Small intestine (tissue), 16 donors: ENCODE measurements at places on chromosomes 12 and 14. TPM values are rescaled to one million over a fixed set of nuclear protein-coding genes. Genes with fewer than 3 reads are reported as not detected.

The SLCO1C1 gene
- polyA plus RNA-seq = not detected

The SLC10A1 gene
- polyA plus RNA-seq = not detected

The TCL1B gene
- not detected for polyA plus RNA-seq

The OVCH1 gene
- polyA plus RNA-seq = not detected

The ANKS1B gene
- polyA plus RNA-seq = not detected

The CLEC4A gene
- 4.0 TPM for polyA plus RNA-seq

The ADCY4 gene
- 3.4 TPM for polyA plus RNA-seq

The RARG gene
- 7.1 TPM for polyA plus RNA-seq

The HHIPL1 gene
- under 0.01 TPM for polyA plus RNA-seq

The CCDC38 gene
- 0.09 TPM for polyA plus RNA-seq

The MMP19 gene
- polyA plus RNA-seq = not detected

The KRT3 gene
- not detected for polyA plus RNA-seq

The AEBP2 gene
- 9.7 TPM for polyA plus RNA-seq

The NAV3 gene
- 1.9 TPM for polyA plus RNA-seq

The VDR gene
- polyA plus RNA-seq = 47.0 TPM

The TMEM117 gene
- polyA plus RNA-seq = 14.3 TPM

The UNG gene
- polyA plus RNA-seq = 44.4 TPM

The PPP2R5C gene
- polyA plus RNA-seq = 77.2 TPM

The LRIG3 gene
- polyA plus RNA-seq = 32.9 TPM

The ADAM21 gene
- not detected for polyA plus RNA-seq

The REC8 gene
- 23.0 TPM for polyA plus RNA-seq

The LGR5 gene
- 0.22 TPM for polyA plus RNA-seq

The DPY19L2 gene
- polyA plus RNA-seq = 8.0 TPM

The SLCO1A2 gene
- not detected for polyA plus RNA-seq

The CFAP73 gene
- not detected for polyA plus RNA-seq

The SLC6A15 gene
- polyA plus RNA-seq = 0.34 TPM

The CPNE6 gene
- 3.3 TPM for polyA plus RNA-seq

The GPRC5D gene
- 1.4 TPM for polyA plus RNA-seq

The C14orf39 gene
- not detected for polyA plus RNA-seq

The IFI27 gene
- 9.3 TPM for polyA plus RNA-seq

The VRTN gene
- polyA plus RNA-seq = 0.85 TPM

The PPP1R1A gene
- polyA plus RNA-seq = 15.8 TPM

The GPATCH2L gene
- 23.7 TPM for polyA plus RNA-seq

The GALNT9 gene
- not detected for polyA plus RNA-seq

The RASSF9 gene
- polyA plus RNA-seq = 1.2 TPM

The DNAH10 gene
- 0.45 TPM for polyA plus RNA-seq

The KRT2 gene
- 1.1 TPM for polyA plus RNA-seq

The SYCP3 gene
- polyA plus RNA-seq = not detected

The LRCOL1 gene
- polyA plus RNA-seq = 0.85 TPM
